H7 (cell line): ENCODE measurements at places on chromosomes 1 and 21. TPM values are rescaled to one million over a fixed set of nuclear protein-coding genes. Genes with fewer than 3 reads are reported as not detected.

Gene LIN28A
- total RNA-seq = 863 and 868 TPM in 2 replicates

Gene AK2
- 151 and 168 TPM in 2 replicates for total RNA-seq

Gene GPR153
- total RNA-seq = 15.6 and 25.2 TPM in 2 replicates

Gene ZC3H12A
- 11.0 and 12.3 TPM in 2 replicates for total RNA-seq

Gene PRAMEF17
- total RNA-seq = not detected in 2 replicates

Gene FAM3B
- total RNA-seq = 0.31 and 0.55 TPM in 2 replicates

Gene SLC30A7
- 19.5 TPM in 2 replicates for total RNA-seq

Gene NBPF3
- 19.7 and 28.0 TPM in 2 replicates for total RNA-seq

Gene OR2L2
- not detected in 2 replicates for total RNA-seq

Gene FCRL2
- not detected in 2 replicates for total RNA-seq

Gene HTR1D
- total RNA-seq = 3.9 and 4.1 TPM in 2 replicates

Gene RGL1
- 2.2 and 3.2 TPM in 2 replicates for total RNA-seq

Gene TMEM81
- 1.9 and 2.6 TPM in 2 replicates for total RNA-seq

Gene DCAF6
- total RNA-seq = 13.5 and 19.0 TPM in 2 replicates

DNA sequence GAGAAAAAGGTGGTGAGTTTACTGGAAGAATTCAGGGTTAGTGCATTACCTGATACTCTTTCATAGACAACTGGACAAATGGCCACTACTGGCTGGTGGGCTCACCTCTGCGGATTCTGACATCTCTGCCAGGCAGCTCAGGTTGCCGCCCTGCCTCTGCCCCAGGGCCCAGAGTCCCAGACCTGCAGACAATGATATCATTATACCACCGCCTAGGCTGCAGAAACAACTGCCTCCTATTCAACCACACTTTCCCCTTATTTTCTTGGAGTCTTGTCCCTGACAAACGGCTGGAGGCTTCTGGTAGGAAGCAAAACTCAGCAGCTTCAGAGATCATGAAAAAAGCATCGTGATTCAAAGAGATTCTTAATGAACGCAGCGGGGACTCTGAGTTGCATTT is 37.0 kb downstream of the IRF2BP2 start:
- no peak for DNase-seq

GRCh38 chr1:9726406-9726805 is 74.9 kb downstream of the PIK3CD start:
- no peak for DNase-seq

DNA sequence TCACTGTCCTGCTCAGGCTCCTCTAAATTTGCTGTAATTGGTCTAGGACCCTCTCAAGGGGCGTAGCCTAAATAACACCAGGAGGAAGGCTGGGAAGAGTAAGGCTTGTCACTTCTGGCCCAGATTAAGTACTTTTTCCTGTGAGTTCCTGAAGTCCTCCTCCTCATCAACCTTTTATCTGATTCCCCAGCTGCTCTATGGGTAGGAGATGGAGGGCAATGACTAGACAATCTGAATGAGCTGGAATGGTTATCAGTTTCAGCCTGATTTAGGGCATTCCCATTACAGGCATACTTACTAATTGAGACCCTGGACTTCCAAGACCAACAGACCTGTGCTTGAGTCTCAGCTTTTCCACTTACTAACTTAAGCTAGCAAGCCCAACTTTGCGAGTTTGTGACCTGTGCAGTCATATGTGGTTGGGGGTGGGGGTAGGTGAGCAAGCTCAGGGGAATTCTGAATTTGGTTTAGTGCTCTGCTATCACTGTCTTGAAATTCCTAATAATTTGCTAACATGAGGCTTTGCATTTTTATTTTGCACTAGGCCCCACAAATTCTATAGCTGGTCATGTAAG is 18.0 kb upstream of the FGGY start:
- no peak for DNase-seq

DNA sequence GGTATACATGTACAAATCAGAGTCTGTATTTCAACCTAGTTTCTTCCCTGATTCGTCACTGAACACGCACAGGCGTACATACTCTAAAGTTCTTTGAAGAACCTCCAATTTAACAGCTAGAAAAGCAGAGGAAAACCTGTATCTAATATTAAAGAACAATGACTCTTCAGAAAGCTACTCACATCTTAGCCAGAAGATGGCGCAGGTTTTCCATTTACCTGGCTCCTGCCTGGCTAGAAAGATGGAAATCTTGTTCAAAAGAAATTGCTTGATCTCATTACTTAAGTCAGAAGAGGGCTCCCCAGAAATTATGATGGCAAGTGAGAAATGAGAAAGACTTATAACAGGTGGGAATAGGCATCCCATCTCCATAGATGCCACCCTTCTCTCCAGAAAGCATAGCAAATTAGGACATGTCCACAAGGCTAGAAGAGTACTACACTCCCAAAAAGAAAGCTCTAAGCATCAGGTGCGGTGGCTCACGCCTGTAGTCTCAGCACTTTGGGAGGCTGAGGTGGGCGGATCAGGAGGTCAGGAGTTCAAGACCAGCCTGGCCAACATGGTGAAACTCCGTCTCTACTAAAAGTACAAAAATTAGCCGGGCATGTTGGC is 19.0 kb upstream of the L1TD1 start:
- peak; percentile 43 for DNase-seq

- DNase-seq = no peak
Measured at GRCh38 chr1:178374016-178374415, 122.7 kb downstream of the CLEC20A start.

- DNase-seq = no peak
Measured at GRCh38 chr1:72037745-72038343, 244.5 kb downstream of the NEGR1 start.

DNA sequence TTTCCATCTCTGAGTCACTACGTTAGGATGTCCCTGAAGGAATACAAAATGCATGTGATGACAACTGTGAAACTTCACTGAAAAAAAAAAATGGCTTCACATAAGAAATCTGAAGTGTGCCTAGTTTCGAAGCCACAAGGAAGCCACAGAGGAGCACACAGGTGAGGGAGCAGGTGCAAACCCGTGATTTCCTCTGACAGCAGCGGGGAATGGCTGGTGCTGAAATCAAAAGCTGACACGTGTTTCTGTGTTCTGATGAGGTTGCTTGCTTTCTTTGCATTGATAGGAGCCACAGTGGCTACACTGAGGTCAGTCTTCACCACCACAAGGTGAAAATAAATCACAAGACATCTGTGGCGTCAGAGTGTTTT is 105.7 kb upstream of the TLR5 start:
- no peak for DNase-seq

GRCh38 chr1:66436378-66437135 is 97.4 kb upstream of the SGIP1 start:
- peak; percentile 8 for DNase-seq

DNA sequence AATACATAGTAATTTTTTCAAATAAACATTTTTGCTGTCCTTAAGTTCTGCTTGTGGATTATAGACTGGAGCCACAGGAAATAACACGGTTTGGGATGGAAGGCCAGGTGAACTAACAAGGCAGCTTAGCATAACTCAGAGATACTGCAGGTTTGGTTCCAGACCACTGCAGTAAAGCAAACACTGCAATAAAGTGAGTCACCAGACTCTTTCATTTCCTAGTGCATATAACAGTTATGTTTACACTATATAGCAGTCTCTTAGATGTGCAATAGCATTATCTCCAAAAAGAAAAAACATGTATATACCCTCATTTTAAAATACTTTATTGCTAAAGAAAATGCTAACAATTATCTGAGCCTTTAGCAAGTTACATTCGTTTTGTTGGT is 22.0 kb downstream of the LRRC42 start:
- no peak for DNase-seq

DNA sequence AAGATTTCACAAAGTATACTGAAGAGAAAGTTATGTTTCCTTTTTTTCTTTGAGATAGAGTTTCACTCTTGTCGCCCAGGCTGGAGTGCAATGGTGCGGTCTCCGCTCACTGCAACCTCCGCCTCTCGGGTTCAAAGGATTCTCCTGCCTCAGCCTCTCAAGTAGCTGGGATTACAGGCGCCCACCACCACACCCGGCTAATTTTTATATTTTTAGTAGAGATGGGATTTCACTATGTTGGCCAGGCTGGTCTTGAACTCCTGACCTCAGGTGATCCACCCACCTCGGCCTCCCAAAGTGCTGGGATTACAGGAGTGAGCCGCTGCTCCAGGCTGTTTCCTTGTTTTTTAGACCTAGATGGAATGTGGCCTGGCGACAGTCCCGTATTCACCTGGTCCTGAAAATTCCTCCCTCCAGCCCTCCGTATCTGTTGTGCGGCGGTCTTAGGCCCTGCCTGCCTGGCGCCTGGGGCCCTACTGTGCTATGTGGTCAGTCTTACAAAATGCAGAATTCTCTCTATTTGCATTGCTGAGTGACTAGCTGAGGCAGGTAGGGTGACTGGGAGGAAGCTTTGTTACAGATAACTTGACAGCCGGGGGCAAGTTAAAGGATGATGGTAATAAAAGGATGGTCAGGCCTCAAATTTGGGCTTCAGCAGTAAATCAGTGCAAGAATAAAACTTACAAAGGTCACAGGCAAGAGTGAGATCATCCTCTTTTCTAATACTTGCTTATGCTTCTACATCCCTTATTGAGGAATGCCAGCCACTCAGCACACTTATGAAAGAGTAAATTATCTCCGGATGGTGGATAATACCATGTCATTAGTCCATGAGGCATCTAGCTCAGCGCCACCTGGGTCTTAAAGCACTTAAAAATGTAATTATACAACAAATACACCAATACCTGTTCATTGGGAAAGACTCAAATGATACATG is 30.3 kb downstream of the PARK7 start:
- peak; percentile 87 for DNase-seq

DNA sequence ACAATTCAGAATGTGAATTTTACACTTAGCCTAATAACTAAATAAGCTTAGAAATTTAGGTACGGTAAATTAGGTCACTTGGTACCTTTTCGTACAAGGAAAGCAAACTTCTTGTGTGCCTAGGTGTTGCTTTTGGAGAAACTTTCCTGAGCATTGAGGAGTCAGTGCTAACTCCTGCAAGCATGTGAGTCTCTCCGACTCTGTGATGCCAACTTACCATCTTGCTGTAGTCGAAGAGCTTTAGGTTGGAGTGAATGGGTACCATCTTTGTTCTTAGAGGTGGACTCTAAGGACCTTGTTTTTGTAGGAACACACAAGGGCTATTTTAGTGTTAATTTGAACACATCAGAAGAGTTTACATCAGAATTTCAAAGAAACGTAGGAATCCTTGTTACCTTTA is 688.9 kb downstream of the USP25 start:
- no peak for DNase-seq

DNA sequence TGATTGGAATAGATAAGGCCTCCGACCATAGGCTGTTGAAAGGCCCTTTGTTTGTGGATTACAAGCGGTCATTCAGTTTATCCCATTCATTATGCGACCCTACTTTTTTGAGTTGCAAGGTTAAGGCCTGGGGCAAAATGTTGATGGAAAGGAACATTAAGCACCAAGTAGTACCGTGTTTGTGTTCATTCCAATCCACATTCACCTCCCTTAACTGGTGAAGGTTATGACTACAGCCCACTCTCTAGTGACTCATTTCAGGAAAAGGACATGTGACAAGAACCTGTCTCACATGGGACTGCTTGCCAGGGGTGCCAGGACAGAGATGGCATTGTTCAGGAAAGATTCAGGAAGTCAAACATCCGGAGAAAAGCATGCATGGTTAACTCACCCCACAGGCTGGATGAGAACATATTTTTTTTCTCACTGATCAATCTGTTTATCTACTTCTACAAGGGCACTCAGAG is 81.6 kb downstream of the CD58 start:
- no peak for DNase-seq

DNA sequence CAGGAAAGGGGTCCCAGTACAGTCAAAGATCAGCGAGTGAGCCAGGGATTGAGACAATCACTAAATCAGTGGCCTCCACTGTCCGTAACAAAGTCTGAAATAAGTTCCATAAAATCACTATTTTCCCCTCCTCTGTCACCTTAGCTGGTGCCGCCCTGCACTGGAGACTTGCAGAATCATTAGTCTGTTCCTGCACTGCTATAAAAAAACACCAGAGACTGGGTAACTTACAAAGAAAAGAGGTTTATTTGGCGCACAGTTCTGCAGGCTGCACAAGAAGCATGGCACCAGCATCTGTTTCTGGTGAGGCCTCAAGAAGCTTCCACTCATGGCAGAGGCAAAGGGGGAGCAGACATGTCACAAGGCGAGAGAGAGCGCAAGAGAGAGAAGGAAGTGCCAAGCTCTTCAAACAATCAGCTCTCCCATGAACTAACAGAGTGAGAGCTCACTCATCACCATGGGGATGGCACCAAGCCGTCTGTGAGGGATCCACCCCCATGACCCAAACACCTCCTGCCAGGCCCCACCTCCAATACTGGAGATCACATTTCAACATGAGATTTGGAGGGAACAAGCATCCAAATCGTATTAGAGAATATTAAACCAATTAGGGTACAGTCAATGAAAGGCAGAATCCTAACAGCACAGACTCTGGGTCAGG is 129.8 kb upstream of the TIAM1 start:
- no peak for DNase-seq

GRCh38 chr1:97314685-97315084 is 593.1 kb downstream of the PTBP2 start:
- no peak for DNase-seq

GRCh38 chr1:233269656-233270055 is 25.9 kb downstream of the PCNX2 start:
- no peak for DNase-seq
